Activated gamma-delta T cell treated with anti-CD3 and anti-CD28 coated beads, Interleukin-2, amount 50 U/mL, for 16 hours (primary cell): ENCODE measurements at places on chromosomes 3 and 15.

GRCh38 chr3:78101384-78101783, 1061.5 kb downstream of the ROBO2 start:
- no peak for DNase-seq

- no peak for DNase-seq
These were observed 18.8 kb downstream of the TIPARP start for GRCh38 chr3:156693166-156693565.

DNA sequence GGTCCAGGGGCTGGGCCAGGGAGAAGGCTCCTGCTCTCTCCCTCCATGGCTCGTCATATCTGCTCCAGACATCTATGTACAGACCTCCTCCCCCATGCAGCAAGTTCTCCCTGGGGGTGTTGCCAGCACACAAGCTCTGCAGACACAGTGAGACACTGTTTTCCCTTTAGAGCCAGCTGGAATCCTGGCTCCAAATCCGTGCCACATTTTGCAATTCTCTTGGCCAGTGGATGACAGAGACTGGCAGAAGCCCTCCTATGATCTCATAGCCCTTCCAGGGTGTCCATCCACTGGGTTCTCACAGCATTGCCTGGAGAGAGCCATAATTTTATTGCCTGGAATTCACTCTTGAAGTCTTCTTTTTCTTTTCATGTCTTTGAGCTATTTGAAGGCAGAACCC, 203.9 kb downstream of the TLE3 start:
- DNase-seq, result no peak

- DNase-seq, result no peak
These were observed 149.1 kb upstream of the SPRED1 start for GRCh38 chr15:38103564-38103963.

DNA sequence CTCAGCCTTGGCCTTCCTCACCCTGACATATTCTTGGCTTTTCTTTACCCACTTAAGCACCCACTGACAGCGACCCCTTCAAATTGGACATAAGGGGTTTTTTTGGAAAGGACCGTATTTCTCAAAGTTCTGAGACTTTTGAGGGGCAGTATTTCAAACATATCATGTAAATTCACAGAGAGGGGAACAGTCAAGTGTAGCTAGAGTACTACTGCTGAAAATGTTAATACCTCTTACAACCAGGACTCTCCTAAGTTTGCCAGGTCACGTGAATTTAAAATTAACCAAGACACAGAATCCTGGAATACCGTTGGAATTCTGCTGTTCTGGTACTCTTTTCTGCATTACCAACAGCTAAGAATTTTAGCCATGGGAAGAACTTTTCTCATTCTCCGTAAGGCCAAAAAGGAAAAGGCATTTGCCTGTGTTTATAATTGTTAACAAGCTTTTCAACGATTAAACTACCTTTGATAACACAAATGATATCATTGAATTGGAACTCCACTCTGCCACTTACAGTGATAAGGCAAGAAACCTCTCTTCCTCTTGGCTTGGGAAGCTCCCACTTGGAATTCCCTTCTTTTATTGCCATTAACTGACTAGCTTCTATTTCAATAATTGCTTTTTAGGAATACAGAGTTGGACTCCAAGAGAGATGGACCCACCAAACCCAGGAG, 597 bp upstream of the GBE1 start:
- no peak for DNase-seq

DNA sequence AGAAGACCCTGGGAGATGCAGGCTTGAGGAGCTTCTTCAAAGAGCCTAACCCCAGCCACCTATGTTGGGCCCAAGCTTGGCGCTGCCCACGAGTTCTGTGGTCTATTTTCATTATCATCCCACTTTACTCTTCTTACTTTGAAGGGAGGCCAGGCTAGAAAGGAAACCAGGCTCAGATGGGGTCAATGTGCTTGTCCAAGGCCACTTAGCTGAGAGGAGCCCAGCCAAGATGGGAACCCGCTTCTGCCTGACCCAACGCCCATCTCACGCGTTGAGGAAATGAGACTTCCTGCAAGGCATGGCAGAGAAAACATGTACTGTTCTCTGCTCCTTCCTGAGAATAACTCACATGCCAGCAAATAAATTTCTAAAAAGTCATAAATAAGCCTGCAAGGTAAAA, 486.3 kb upstream of the PROK2 start:
- no peak for DNase-seq

- DNase-seq, result no peak
These were observed 234.5 kb upstream of the GAP43 start for GRCh38 chr3:115388811-115389210.

DNA sequence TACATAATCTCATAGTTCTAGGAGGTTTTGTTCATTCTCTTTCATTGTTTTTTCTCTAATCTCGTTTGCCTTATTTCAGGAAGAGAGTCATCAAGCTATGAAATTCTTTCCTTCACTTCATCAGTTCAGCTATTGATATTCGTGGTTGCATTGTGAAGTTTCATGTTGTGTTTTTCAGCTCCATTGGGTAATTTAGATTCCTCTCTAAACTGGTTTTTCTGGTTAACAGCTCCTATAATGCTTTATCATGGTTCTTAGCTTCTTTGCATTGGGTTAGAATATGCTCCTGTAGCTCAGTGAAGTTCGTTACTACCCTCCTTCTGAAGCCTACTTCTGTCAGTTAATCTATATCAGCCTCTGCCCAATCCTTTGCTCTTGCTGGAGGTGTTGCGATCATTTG, 69.4 kb upstream of the CD96 start:
- DNase-seq, result no peak

DNA sequence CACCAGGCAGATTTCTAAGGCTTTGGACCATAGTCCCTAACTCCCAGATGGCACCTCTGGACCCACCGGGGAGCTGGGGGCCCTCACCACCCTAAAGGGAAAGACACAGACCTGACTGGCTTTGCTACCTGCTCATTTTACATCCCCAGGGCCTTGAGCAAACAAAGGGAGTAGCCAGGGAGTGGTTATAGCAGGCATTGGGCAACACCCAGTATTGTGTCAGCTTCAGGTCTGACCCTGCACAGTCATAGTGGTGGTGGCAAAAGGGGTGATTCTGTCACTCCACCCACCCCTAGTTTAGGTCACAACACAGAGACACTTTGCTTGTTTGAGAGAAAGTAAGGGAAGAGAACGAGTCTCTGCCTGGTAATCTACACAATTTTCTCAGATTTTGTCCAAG, 352.5 kb downstream of the DIPK2A start:
- no peak for DNase-seq

GRCh38 chr15:31098491-31098917, 3.0 kb downstream of the TRPM1 start:
- DNase-seq, result no peak

GRCh38 chr3:171028025-171028778, 1.7 kb upstream of the SLC2A2 start:
- DNase-seq, result peak; percentile 1

GRCh38 chr3:115676336-115676735, 53.0 kb downstream of the GAP43 start:
- DNase-seq, result no peak

- no peak for DNase-seq
These were observed 775 bp downstream of the TTC21A start for GRCh38 chr3:39108200-39108710.

DNA sequence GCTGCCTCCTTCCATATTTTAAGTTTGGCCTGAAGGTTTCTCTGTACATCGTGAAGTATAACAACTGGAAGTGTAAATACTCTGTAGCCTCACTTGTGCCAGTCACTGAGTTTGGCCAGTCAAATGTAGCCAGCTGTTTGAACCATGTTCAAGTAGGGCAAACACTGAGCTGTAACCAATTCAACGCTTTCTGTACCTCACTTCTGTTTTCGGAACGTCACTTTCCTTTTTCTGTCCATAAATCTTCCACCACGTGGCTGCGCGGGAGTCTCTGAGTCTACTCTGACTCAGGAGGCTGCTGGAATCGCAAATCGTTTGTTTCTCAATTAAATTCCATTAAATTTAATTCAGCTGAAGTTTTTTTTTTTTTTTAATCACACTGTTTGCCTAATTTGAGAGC, 88.8 kb upstream of the RARB start:
- DNase-seq, result no peak

DNA sequence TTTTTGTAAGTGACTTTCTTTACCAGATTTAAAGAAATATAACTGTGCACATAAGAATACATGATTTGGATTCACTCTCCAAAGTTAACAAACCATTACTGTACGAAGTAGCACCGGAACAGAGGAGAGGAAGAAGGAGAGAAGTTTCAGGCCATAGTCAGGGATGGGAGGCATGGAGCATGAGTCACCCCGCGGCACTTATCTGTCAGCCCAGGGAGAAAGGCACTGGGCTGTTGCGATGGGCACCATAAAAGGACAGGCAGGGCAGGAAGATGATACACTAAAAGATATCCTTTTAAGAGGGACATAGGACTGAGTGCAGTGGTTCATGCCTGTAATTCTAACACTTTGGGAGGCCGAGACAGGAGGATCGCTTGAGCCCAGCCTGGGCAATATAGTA, 37.0 kb downstream of the TTC23 start:
- no peak for DNase-seq

- DNase-seq, result no peak
These were observed 198.3 kb upstream of the CNTN3 start for GRCh38 chr3:74812756-74813155.

DNA sequence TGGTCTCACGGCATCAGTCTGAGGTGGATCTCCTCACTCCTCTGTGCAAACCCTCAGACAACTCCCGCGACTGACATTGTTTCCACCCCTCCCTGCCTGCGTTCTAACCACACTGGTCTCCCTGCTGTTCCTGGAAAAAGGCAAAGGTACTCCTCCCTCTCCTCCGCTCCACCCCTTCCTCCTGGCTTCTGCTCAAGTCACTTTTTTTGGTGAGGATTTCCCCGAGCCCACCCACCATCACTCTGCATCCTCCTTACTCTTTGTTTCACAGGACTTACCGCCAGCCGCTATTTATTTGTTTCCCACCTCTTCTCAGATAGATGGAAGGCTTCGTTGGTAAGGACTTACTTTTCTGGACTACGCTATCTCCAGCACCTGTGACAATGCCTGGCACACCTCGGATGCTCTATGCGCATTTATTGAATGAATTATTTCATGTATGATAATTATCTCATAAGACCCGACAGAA, 25.6 kb downstream of the PRR23E start:
- DNase-seq, result no peak

DNA sequence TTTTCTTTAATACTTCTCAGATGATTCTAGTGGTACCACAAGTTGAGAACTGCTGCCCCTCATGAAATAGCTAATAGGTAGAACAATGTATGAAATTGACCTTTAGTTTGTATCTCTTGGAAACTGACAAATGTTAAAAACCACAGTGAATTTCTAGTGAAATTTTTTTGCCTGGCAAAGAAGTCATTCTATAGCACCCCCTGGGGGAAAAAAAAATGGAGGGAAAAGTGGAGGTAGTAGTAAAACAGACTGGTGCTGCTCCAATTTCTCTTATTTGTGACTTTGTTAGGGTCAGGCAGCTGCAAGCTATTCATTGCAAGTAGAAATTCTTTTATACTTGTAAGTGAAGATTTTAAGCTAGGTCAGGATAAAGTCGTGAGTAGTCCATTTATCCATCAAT, 605.0 kb downstream of the NLGN1 start:
- DNase-seq, result no peak

- no peak for DNase-seq
These were observed 20.8 kb upstream of the FAN1 start for GRCh38 chr15:30882849-30883433.

- no peak for DNase-seq
These were observed 2.0 kb upstream of the JMJD7 start for GRCh38 chr15:41825572-41826535.

GRCh38 chr15:90667073-90667754, 49.9 kb upstream of the BLM start:
- no peak for DNase-seq

DNA sequence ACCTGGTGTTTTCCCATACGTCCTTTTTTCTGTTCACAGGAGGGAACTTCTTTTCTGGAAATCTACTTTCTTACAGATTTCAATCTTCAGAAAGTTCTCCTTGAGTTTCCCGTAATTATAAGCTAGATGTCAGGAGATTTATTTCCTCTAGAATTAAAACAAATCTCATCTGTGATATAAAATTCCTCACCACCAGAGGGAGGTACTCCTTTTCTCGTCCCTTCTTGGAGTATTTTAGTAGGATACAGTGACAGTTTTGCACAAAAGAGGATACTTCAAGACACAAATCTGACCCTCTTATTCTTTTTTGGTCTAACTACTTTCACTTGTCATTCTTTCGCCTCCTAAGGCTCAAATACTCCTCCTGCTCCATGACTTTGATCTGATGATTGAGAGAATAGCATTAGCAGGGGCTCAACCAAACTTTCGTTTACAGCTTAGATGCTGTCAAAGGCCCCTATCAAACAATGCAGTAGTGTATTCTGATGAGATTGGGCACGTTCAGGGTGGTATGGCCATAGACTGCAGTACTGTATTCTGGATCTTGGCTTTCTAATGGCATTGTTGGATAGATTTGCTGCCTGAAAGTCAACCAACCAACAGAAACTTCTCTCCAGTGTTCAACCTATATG, 38.0 kb downstream of the TMEM41A start:
- DNase-seq, result no peak

- DNase-seq, result no peak
These were observed 37.2 kb upstream of the DLG1 start for GRCh38 chr3:197335428-197336132.

- peak; percentile 39 for DNase-seq
These were observed 959 bp downstream of the SFMBT1 start for GRCh38 chr3:53044711-53045517.

- no peak for DNase-seq
These were observed 120.0 kb downstream of the ATG7 start for GRCh38 chr3:11392014-11392859.

GRCh38 chr3:129747136-129747535, 140.7 kb upstream of the PLXND1 start:
- DNase-seq, result no peak

DNA sequence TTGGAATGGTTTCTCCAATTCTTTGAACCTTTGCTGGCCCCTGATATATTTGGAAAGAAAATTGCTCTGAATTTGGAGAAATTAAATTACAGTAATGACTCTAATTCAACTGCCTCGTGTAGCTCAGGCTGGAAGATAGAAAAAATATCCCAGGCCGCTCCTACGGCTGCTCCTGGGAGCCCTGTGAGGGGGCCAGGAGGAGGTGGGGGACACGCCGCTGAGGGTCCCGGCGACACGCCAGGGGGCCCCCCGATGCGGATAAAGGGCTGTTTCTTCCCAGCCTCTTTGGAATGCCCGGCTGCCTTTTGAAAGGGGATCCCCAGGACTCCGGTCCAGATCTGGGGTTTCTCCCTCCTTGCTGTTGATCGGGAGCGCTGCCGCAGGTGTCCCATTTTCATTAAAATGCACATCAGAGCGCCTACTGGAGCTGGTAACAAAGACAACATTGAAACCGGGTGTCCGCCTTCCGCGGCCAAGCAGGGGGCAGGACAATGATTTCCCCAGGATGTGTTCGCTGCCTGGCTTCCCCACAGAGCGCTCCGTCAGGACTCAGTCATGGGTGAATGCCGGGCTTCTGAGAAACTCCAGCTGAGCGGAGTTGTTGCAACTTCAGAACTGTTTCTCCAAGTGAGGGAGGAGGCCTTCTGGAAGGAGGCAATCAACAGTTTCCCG, 200.1 kb upstream of the KBTBD8 start:
- no peak for DNase-seq

DNA sequence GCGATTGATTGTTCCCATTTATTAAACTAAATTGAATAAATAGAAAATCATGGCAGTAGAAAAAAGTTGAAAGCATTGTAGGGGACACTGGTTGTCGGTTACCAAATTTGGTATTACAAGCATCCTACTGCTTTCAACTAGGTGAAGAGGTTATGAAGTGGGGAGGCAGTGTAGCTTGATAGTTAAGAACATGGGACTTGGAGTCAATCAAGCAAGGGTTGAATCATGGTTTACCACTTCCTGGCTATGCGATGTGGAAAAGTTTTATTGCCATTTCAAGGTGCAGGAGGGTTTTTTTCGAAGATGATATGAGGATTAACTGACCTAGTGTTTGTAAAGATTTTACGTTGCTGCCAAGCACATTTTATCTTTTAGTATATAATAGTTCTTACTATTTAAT, 318.2 kb upstream of the KCNH8 start:
- no peak for DNase-seq
